ENCODE measurements at places on chromosomes 6 and 20. TPM values are rescaled to one million over a fixed set of nuclear protein-coding genes. Genes with fewer than 3 reads are reported as not detected.

DNA sequence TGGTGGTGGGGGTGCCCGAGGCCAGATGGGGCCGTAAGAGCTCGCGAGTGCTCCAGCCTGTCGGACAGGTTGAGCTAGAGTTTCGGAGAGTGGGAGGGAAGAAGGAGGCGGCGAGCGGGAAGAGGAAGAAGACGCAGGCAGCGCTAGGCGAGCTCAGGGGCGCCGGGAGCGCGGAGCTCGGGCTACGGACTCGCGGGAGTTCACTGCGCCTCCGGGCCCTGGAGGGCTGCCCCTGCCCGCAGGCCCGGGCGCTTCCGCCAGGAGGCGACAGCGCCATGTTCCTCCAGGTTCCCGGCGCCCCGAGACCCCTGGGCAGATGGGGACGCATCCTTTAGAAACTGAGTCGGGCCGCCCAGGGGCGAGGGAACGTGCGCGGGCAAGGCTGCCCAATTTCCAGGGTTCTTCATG lies 984 bp downstream of the TFAP2C start:
- H3K27ac ChIP-seq = peak overlapping the region; percentile 64
- peak; percentile 95 for DNase-seq
- no peaks in the 10 kb centered on the region for H3K27me3 ChIP-seq
- H3K4me1 ChIP-seq = peaks cover 6% of the 10 kb centered on the region
- no peaks in the 10 kb centered on the region for H3K36me3 ChIP-seq

- H3K27ac ChIP-seq = no peak overlapping the region
- H3K4me1 ChIP-seq = no peaks in the 10 kb centered on the region
- H3K36me3 ChIP-seq = no peaks in the 10 kb centered on the region
- H3K27me3 ChIP-seq = no peaks in the 10 kb centered on the region
- no peak overlapping the region for H3K4me3 ChIP-seq
These were observed 432 bp upstream of the KHDRBS2 start for GRCh38 chr6:62286470-62286843.

DNA sequence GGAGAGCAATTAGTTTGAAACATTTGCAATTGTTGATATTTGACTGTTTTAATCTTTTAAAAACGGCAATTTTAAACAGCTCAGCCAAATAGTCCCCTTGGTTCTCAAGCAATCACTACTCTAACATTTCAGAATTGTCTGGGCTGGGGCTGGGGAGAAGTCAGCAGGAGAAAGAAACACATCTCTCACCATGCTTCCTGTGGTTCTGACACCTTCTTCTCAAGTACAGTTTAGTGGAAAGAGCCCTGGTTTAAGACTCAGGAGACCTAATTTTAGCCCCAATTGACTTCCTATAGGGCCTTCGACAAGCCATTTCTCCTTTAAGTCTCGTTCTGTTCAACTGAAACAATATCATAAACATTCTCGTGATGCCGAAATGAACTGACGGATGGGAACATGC lies 168.4 kb upstream of the CDYL start:
- H3K27ac ChIP-seq = no peak overlapping the region
- H3K27me3 ChIP-seq = no peaks in the 10 kb centered on the region
- DNase-seq = no peak
- 0 out of 2 replicates have a peak, but pooled peaks cover 7% of the 10 kb centered on the region for H3K4me1 ChIP-seq
- H3K4me3 ChIP-seq = no peak overlapping the region

- no peaks in the 10 kb centered on the region for H3K27me3 ChIP-seq
- H3K27ac ChIP-seq = no peak overlapping the region
- no peaks in the 10 kb centered on the region for H3K4me1 ChIP-seq
These were observed 1174.7 kb upstream of the MAP3K7 start for GRCh38 chr6:91761621-91762020.

GRCh38 chr6:75201901-75202672 lies 3.8 kb downstream of the COL12A1 start:
- peak overlapping the region; percentile 26 for H3K27ac ChIP-seq
- no peaks in the 10 kb centered on the region for H3K36me3 ChIP-seq
- H3K4me1 ChIP-seq = peaks cover 10% of the 10 kb centered on the region
- peak overlapping the region; percentile 18 for H3K4me3 ChIP-seq

DNA sequence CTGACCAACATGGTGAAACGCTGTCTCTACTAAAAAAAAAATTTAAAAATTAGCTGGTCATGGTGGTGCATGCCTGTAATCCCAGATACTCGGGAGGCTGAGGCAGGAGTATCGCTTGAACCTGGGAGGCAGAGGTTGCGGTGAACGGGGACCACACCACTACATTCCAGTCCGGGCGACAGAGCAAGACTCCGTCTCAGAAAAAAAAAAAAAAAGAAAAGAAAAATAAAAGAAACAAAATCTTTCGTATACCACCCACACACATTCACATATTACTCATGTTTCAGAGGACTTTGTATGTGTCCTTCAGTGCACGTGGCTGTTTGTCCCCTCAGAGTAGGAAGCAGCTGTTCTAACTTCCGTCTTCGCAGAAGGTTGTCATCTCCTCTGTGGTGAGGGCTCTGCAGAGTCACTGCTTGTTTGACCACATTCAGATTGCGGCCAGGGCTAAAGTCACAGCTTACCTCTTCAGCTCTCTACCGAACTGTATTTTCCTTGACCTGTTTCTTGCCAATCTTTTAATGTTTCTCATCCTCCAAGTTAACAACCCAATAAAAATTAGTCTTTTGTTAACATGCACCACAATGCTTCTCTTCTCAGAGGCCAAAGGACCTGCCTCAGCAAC lies 36.6 kb upstream of the HIVEP1 start:
- no peak overlapping the region for H3K4me3 ChIP-seq
- DNase-seq = no peak
- H3K4me1 ChIP-seq = no peaks in the 10 kb centered on the region
- H3K27me3 ChIP-seq = no peaks in the 10 kb centered on the region
- H3K27ac ChIP-seq = no peak overlapping the region

DNA sequence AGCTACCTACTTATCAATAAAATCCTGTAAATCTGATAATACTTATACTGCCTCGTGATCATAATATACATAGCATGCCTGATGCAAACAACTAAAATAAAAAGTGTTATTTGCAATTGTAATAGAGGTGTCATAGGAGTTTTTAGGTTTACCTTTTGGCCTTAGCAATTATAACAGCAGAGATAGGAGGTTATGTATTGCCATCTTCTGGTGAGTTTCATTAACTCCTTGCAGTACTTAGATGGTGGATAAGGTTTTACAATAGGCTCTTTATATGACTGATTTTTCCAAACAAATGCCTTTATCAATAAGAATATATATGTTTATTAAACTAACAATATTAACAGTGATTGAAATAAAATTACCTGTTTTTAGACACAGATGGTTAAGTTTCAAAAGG lies 27.8 kb upstream of the MYCT1 start:
- H3K27me3 ChIP-seq = no peaks in the 10 kb centered on the region
- H3K36me3 ChIP-seq = no peaks in the 10 kb centered on the region
- peak; percentile 5 for DNase-seq
- no peaks in the 10 kb centered on the region for H3K4me1 ChIP-seq
- H3K4me3 ChIP-seq = no peak overlapping the region

GRCh38 chr6:137351890-137352289 lies 132.7 kb upstream of the IFNGR1 start:
- no peak overlapping the region for H3K27ac ChIP-seq
- no peak overlapping the region for H3K4me3 ChIP-seq
- H3K4me1 ChIP-seq = peaks cover 36% of the 10 kb centered on the region

DNA sequence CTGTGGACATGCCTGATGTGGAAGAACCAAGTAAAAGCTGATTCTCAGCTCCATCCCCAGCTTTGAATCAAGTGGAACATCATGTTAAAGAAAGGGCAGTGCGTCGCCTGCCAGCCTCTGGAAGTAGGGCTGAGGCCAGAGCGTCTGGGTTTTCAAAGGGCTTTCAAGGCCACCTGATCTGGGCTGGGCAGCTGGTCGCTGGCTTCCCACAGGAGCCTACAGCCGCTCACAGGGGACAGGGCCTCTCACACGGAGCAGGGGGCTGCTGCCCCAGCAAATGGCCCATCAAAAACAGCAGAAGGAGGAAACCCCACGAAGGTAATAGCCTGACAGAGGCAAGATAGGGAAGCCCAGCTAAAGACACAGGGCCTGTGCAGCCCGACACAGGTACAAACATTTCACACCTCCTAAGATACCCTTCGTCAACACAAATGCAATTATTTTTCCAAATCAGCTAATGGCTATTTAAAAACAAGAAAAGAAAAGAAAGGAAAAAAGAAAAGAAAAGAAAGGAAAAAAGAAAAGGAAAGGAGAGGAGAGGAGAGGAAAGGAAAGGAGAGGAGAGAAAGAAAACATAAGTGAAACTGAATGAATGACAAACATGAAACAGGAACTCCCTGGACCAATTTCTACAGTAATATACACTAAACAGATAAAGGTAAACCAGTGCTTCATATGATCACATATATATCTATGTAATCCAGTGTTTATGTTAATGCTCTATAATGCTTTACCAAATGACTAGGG lies 24.8 kb downstream of the RRBP1 start:
- H3K4me1 ChIP-seq = peaks cover 17% of the 10 kb centered on the region
- no peak overlapping the region for H3K4me3 ChIP-seq
- no peak overlapping the region for H3K27ac ChIP-seq
- peaks cover 30% of the 10 kb centered on the region for H3K36me3 ChIP-seq

- no peaks in the 10 kb centered on the region for H3K36me3 ChIP-seq
- no peaks in the 10 kb centered on the region for H3K4me1 ChIP-seq
- H3K27me3 ChIP-seq = no peaks in the 10 kb centered on the region
- no peak overlapping the region for H3K27ac ChIP-seq
- DNase-seq = no peak
These were observed 19.4 kb upstream of the TOX2 start for GRCh38 chr20:43895235-43895634.

DNA sequence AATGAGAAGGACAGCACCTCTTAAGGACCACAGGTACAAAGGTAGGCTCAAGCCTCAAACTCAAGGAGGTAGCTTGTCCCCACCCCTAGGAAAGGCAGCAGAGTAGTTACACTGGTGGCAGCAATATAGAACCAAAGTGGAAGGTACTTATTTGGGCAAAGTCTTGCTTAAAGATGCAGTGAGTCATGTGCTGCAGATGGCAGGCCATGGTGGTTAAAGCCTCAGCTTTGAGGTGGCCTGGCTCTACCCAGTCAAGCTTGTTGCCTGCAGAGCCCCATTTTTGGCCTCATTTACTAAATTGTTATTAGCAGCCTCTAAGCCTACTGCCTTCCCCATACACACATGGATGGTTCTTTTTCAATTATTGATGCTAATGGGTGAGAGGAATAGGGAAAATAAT lies 146.0 kb downstream of the ELOVL4 start:
- H3K4me1 ChIP-seq = no peaks in the 10 kb centered on the region
- no peak overlapping the region for H3K4me3 ChIP-seq
- no peaks in the 10 kb centered on the region for H3K36me3 ChIP-seq
- H3K27ac ChIP-seq = no peak overlapping the region
- DNase-seq = no peak

- no peaks in the 10 kb centered on the region for H3K36me3 ChIP-seq
- no peak for DNase-seq
- no peak overlapping the region for H3K27ac ChIP-seq
- no peak overlapping the region for H3K4me3 ChIP-seq
- no peaks in the 10 kb centered on the region for H3K4me1 ChIP-seq
These were observed 16.4 kb downstream of the ZNF311 start for GRCh38 chr6:28988536-28989311.

DNA sequence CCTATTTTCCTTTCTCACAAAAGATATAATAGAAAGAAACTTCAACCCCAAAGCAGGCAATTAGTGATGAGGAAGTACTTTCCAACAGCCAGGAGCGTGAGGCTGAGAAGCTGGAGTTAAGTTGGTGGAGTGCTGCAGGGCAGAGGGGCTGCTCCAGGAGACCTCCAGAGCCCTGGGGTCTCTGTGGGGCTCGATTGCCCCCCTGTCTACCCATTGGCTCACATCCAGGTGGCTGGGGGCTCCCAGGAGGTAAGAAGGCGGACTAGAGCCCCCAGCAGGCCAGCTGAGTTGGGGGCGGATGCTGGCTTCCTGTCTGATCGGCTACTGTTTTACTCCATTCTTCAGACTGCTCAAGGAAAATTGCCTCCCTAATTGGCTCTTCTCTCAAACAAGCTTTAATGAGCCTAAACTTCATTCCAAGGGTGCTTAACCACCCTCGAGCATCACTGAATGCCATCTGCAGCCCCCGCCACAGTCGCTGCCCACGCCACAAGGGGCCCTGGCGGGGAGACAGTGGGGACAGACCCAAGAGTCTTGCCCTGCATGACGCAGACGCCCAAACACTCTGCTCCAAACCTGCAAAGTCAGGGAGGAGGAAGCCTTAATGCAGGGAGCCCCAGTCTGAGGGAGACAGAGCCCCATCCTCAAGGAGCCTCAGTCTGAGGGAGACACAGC lies 78.6 kb downstream of the MDGA1 start:
- no peaks in the 10 kb centered on the region for H3K36me3 ChIP-seq
- no peaks in the 10 kb centered on the region for H3K27me3 ChIP-seq
- no peak overlapping the region for H3K27ac ChIP-seq
- no peaks in the 10 kb centered on the region for H3K4me1 ChIP-seq
- no peak for DNase-seq

- H3K4me1 ChIP-seq = no peaks in the 10 kb centered on the region
- H3K27ac ChIP-seq = no peak within 1 kb of the TSS
- H3K4me3 ChIP-seq = no peak within 1 kb of the TSS
These were observed at the start of gene RAMACL for GRCh38 chr6:166586424-166587156. TSS of gene RAMACL (minus strand) at chr6:166586678. CDS start at chr6:166586477, 201 bp downstream.

DNA sequence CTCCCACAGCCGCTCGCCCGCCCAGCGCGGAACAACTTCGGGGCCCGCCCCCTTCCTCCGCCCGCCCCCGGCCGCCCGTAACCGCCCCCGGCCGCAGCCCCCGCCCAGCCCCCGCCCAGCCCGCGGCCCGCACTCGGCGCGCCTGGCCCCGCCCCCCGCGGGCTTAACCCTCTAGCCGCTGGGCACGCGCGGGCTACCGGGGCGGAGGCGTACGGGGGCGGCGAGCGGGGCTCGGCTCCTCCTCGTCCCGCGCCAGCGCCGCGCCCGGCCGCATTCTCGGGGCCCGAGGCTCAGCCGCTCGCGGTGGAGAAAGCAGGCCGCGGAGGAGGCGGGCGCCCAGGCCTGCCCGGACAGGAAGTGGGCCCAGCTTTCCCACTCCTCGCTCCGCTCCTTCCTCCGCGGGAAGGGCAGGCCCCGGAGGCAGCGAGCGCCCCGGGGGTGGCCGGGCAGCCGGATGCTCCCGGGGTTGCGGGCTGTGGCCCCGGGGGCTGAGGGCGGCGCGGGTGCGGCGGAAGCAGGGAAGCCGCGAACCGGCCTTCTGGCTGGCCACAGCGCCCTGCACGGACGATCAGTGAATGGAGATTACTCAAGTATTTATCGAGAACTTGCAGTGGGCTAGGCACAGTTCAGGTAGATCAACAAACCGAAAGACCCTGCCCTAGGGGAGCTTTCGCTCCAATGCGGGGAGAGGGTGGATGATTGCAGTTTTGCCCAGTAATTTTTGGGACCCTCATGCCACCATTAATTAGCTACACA lies at the start of gene TRAM2:
TSS of gene TRAM2 (minus strand) at position 39 of the 756 bp plus-strand sequence. CDS start 145 bp downstream, outside the sequence.
- peak within 1 kb of the TSS; percentile 81 for H3K27ac ChIP-seq
- H3K36me3 ChIP-seq = no peaks in the 10 kb centered on the region
- peak within 1 kb of the TSS; percentile 80 for H3K4me3 ChIP-seq
- H3K27me3 ChIP-seq = no peaks in the 10 kb centered on the region
- DNase-seq = peak; percentile 93
- H3K4me1 ChIP-seq = peaks cover 60% of the 10 kb centered on the region

- H3K4me3 ChIP-seq = no peak overlapping the region
- H3K27me3 ChIP-seq = no peaks in the 10 kb centered on the region
- no peaks in the 10 kb centered on the region for H3K4me1 ChIP-seq
- H3K36me3 ChIP-seq = no peaks in the 10 kb centered on the region
- H3K27ac ChIP-seq = no peak overlapping the region
- no peak for DNase-seq
These were observed 190.0 kb downstream of the PLCB4 start for GRCh38 chr20:9258901-9259300.

GTSF1L gene
- total RNA-seq = not detected

CAGE1 gene
- 0.26 TPM for total RNA-seq

ADTRP gene
- total RNA-seq = 5.2 TPM

TFAP2D gene
- not detected for total RNA-seq
